ENCODE measurements at places on chromosomes 1 and 21.

GRCh38 chr1:116777831-116778830 is 23.9 kb downstream of the CD2 start:
- DNase-seq: no peak

DNA sequence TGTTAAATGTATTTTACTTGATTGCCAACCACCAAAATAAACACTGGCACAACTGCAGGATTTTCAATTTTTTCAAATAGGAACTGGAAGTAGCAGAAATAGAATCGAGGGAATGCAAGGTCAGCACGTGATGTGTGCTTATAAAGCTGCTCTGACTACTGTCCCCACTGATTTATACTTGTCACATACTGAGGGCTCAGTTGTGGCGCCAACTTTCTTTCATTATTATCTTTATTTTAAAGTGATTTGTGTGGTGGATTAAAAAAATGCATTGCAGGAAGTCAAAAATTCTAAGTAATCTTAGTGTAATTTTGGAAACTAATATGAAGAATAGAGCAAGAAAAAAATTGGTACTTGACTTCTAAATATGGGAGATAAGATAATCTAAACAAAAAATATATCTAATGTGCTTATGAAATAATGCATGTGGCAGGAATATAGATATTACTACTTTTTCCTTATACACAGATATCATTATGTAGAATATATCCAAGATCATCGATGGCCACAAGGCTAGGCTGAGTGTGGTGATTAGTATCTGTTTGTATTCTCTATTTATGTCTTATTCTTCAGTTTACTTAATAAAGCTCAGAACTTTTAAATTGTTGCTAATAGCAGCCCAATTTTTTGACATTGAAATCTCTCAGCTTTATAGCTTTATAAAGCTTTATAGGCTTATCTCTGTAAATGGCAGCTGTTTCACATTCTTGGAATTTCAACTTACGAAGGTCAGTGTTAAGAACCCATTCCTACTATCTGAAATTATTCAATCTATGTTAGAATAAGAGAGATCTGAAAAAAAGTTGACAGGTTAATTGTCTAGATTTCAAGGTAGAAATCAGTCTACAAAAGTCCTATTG is 404.5 kb upstream of the ADAMTS5 start:
- DNase-seq: no peak

DNA sequence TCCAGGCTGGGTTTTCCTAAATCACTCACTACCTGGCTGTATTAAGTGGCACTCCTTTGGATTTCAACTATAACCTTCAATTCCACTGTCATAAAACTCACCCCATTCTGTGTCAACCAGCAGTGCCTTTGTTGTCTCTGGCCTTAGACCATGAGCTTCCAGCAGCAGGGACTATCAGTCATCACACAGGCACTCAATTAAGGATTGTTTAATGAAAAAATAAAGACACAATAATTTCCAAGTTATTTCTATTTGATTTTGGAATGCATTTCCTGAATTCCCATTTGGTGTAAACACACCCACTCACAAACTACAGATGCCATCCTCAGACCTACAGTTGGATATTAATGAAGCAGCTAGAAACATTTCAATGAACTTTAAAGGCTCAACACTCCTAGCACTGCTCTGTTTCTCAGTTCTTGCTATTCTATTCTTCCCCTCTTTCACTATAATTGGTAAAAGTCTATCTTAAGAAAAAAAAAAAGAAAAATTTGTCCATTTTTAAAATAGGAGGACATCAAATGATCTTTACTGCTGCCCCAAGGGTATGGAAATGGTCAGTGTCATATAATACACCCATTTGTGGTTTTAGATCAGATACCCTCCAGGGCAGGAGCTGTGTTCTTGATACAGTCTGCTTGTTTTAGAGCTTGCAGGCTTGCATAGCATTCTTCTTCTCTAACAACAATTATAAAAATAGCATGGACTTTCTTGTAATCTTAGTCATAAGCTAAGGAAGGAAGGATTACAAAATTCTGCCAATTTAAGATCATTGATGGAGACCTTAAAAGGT is 156.4 kb downstream of the PTGER3 start:
- no peak for DNase-seq

GRCh38 chr1:1075148-1075935 is 1.2 kb upstream of the RNF223 start:
- DNase-seq: no peak

- no peak for DNase-seq
Observed at GRCh38 chr1:26894263-26894662, 4.2 kb upstream of the GPN2 start.

DNA sequence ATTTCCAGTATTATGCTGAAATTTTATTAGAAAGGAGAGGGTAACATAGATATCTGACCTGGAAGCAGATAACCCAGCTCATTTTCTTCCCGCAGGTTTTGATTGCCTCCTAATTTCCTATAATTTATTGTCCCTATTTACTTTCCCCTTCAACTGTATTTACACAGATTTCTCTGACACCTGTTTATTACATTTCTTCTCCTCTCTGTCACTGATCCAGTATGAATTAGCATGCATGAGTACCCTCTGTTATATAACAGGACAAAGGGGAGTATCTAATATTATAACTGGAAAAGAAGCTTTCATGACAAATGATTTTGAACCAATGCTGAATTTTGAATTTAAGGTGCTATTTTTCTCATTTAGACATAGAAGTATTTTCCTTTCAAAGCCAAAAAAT is 37.4 kb downstream of the DENND1B start:
- no peak for DNase-seq

DNA sequence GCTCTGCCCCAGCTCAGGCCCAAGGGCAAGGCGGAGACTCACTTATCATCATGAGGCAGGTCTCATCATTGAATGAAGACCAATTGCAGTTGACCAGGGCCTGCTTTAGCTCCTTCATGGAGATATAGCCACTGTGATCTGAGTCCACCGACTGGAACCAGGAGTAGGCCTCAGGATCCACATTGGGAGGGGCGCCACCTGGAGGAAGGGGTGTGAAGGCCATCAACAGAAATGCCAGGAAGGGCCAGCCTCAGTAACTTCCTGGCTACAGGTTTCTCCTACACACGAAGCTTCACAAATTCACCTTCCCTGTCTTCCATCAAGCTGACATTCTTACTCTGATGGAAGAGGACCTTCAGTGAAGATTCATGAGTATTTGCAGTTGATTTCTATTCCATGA is 11.6 kb downstream of the PEF1 start:
- DNase-seq: peak; percentile 18

DNA sequence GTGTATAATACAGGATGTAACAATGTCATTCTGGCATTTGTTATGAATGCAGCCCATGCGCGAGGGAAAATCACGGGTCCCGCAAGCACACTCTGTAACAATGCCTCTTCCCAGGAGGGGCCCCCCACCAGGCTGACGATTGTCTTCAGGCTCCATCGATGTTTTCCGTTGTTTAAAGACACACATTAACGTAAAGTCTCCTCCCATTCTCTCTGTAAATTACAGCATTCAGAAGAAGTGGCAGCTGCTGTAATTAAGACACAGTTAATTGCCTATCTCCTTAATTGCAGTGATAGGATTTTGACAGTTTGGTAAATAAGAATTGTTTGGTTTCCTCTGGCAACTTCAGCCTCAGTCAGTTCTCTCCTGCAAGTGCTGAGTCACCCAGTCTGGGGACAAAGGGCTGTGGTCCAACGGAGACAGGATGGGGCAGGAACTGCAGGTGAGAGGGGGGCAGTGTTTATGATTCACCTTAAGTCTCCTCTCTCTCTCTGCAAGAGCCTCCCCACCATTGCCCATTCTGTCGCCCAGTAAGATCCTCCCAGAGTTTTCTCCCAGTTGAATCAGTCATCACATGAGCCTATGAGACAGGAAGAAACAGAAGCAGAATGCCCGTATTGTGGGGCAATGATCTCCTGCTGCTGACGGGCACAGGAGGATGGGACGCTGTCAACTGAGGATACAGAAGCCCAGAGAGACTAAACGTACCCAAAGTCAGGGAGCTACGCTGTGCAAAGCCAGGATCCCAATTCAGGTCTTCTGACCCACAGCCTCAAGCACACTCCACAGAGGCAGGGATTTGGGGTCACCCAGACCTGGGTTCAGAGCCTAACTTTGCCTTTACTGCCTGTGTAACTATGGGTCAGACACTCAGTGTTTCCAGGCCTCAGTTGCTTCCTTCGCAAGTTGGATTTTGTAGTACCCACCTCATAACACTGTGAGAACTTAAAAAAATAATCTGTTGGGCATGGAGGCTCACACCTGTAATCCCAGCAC is 110.0 kb downstream of the ADSS2 start:
- DNase-seq: no peak

GRCh38 chr1:240122639-240123613 is 31.2 kb downstream of the FMN2 start:
- no peak for DNase-seq

GRCh38 chr1:22868331-22868730 is 104.3 kb downstream of the LACTBL1 start:
- no peak for DNase-seq

- no peak for DNase-seq
Observed at GRCh38 chr1:200487650-200488049, 77.8 kb upstream of the ZNF281 start.

GRCh38 chr1:53408013-53408754 is 51.0 kb upstream of the DMRTB1 start:
- no peak for DNase-seq

- DNase-seq: no peak
Observed at GRCh38 chr1:54936791-54937190, 43.6 kb upstream of the TMEM61 start.

- peak; percentile 35 for DNase-seq
Observed at GRCh38 chr1:64171797-64172281, 31.6 kb upstream of the UBE2U start.

DNA sequence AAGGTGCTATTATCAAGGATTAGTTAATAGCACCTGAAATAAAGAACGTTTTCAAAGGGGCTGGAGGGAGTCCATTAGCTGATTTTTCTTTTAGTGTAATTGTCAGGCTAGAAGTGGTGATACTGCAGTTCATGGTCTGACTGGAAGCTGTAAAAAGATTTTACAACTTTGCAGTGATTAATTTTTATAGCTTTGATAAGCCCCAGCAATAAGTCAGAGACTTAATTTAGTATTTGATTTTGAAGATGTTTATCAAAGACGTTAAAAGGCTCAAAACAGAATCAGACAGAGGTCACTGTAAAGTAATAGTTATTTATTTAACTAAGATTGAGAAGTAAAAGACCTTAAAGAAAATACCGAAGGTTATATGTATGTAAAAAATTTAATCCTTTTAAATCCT is 165.5 kb upstream of the FMN2 start:
- DNase-seq: no peak

DNA sequence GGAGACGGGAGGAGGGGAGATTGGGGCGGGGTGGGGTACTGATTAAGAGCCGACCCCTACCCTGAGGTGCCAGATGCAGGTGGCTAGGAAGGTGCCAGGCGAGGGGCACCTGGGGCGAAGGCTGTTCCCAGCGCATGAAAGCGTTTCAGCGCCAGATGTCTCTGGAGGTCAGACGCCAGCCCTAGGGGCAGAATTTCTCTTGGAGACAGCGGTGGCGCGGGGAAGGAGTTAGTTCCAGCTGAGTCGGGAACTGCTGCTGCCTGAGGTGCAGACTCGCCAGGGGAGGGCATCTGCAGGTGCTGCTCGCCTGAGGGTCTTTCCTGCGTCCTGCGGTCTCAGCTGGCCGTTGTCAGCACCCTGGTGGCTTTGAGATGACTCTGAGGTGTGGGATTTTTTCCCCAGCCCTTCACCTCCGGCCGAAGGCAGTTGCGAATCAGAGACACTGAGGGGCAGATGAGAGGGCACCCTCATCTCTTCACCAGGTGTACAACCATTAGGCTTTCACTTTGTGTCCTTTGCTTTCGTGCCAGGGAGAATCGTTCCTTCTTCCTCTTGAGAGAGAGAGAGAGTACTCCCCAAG is 539 bp downstream of the CGN start:
- peak; percentile 14 for DNase-seq

- DNase-seq: no peak
Observed at GRCh38 chr1:175597969-175598765, 145.2 kb downstream of the TNR start.

GRCh38 chr1:171744986-171745385 is 3.1 kb upstream of the VAMP4 start:
- DNase-seq: no peak

- no peak for DNase-seq
Observed at GRCh38 chr21:25490742-25491141, 116.5 kb downstream of the MRPL39 start.

- DNase-seq: no peak
Observed at GRCh38 chr1:225578251-225578977, 74.5 kb downstream of the ENAH start.

DNA sequence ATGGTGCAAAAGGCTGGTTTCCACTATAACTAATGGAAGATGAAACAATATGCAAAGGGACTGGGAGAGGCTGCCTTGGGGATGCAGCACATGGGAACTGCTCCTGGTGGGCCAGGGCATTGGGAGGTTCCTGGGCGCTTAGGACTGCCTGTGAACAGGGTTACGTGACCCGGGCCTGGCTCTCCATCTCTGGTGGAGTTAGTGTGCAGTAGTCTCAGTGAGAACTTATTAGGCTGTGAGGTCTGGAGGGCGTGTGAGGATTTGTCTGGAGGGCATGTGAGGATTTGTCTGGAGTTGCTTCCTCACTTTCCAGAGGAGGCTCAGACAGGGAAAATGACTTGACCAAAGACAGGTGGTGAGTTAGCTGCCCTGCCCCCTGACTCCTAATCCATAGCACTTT is 1.5 kb upstream of the ETV3L start:
- DNase-seq: no peak

GRCh38 chr1:108590957-108591356 is 31.1 kb downstream of the EEIG2 start:
- DNase-seq: no peak

DNA sequence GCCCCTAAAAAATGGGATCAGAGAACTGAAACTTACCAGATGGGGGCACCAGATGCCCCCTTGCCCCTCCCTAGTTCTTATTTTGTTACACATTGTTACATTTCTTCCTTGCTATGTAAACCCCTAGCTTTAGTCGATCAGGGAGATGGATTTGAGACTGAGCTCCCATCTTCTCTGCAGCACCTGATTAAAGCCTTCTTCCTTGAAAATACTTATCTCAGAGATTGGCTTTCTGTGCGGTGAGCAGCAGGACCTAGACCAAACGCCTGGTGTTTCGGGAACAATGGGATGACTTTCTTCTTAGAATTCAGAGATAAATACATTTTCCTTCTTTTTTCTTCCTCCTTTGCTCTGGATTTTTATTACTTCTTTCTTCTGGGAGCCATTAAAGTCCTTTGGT is 16.7 kb upstream of the LSM10 start:
- no peak for DNase-seq

DNA sequence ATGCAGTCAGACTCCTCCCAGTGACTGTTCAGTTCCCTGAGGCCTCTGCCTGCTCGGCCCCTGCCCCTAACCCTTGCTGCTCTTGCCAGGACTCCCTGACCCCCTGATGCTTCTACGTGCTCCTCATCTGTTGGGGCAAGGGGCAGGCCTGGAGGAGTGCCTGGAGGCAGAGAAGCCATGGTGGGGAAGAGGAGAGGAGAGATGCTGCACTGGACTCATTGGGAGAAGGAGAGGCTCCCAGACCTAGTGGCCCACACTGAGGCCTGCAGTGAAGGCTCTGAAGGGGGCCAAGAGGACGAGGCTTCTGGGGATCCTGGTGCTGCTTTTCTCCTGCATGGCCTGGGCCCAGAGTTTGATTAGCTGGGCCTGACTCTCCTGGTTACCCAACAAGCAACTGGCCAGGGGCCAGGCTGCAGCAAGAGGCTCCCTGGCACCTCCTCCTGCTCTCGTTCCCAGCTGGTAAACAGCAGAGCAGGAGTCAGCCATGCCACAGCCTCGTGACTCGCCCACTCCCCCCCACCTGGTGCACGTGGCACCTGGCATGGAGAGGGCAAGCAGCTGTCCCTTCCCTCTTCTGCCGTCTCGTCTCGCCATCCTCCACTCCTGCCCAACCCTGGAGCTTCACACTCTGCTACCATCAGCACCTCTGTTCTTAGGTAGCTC is 847 bp upstream of the RORC start:
- no peak for DNase-seq

GRCh38 chr1:91674107-91674506 is 173.5 kb downstream of the CDC7 start:
- DNase-seq: no peak
